Activated CD8-positive, alpha-beta memory T cell treated with anti-CD3 and anti-CD28 coated beads for 1 hour (primary cell): ENCODE measurements at places on chromosomes 7 and 10.

GRCh38 chr7:134113655-134114054 is 13.5 kb upstream of the LRGUK start:
- no peak for DNase-seq

DNA sequence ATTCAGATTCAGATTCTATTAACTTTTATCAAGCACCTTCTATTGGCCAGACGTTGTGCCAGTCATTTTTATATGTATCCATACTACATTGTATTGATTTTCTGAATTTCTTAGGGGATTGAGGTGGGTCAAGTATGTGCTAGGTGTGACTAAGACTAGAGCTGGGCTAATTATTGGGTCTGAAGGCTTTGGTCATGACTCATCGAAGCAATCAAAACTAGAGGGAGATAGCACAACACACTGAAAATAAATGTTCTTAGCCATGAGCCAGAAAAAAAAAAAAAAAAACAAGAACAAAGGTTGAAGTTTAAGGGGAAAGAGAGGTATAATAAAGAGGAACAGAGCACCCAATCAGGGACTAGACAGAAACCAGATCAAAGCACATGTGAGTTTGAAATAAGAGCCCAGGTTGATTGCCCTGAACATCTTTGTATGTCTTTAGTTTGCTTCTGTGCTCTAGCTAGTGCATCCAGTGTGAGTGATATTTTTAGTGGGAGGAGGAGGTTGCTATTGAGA is 171.6 kb upstream of the FOXP2 start:
- DNase-seq = no peak

DNA sequence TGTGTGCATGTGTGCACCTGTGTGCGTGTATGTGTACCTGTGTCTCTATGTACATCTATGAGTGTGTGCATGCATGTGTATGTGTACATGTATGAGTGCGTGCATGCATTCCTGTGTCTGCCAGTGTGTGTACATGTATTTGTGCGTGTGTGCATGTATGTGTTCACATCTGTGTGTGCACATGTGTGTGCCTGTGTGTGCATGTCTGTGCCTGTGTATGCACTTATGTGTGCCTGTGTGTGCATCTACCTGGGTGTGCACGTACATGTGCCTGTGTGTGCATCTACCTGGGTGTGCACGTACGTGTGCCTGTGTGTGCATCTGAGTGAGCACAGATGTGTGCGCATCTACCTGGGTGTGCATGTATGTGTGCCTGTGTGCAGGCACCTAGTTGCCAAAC is 102.2 kb upstream of the DIP2C start:
- DNase-seq = no peak

GRCh38 chr10:5534880-5535856 is 10.4 kb downstream of the CALML3 start:
- no peak for DNase-seq

- no peak for DNase-seq
Observed at GRCh38 chr10:28719789-28720436, 42.6 kb downstream of the BAMBI start.

DNA sequence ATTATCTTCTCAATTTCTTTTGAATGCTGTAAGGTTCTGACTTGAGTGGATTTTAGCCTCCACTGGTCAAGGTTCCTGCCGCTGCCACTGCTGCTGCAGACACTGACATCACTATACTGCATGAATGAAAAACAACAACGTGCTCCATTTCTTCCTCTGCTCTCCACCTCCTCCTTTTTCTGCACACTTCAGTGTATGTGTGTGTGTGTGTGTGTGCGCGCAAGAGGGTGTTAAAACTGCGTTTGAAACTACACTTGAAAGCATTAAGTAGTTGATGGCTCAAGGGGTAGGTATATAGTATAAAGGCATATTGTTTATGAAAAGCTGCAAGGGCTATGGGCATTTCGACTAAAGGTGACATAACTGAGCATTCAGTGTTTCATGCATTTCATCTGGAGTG is 3.5 kb downstream of the GLCCI1 start:
- no peak for DNase-seq

DNA sequence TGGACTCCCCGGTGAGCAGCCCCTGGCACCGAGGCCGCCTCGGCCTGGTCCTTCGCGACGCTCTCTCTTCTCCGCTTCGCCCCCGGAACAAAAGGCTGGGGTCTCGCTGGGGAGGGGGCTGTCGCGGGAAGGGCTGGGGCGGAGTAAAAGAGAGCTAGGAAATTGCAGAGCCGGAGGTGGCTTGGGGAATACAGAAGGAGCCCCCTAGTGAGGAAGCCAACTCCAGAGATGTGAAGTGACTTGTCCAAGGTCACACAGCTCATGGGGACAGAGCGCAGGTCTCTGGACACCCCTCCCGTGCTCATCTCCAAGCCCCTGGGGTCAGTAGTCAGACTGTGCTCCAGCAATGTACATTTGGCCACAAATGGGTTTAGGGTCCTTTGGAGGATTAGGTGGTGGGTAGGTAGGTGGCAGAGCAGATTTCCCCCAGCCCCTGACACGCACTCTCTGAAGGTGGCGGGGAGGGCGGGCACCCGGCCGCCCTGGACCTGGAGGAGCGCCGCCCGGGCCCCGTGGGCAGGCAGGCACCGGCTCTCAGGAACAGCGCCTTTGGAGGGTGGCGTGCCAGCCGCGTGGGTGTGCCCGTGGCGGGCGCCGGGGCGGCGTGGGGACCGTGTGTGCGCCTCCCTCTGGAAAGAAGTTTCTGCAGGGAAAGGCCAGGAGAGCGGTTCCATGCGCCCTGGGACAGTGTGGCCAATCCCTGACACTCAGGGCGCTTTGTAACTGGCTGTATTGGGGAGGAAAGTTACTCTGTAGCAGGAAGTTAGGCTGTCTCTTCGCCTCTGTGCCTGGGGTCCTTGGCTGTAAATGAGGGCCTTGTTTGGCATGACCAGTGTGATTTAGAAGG is 910 bp downstream of the WIPF3 start:
- no peak for DNase-seq

GRCh38 chr7:54663603-54664234 is 95.3 kb downstream of the SEC61G start:
- no peak for DNase-seq

- no peak for DNase-seq
Observed at GRCh38 chr10:37937864-37938263, 38.6 kb downstream of the ZNF25 start.

GRCh38 chr7:767941-768731 is 41.1 kb upstream of the PRKAR1B start:
- no peak for DNase-seq

GRCh38 chr10:52801947-52802346 is 29.4 kb upstream of the MBL2 start:
- DNase-seq = no peak

DNA sequence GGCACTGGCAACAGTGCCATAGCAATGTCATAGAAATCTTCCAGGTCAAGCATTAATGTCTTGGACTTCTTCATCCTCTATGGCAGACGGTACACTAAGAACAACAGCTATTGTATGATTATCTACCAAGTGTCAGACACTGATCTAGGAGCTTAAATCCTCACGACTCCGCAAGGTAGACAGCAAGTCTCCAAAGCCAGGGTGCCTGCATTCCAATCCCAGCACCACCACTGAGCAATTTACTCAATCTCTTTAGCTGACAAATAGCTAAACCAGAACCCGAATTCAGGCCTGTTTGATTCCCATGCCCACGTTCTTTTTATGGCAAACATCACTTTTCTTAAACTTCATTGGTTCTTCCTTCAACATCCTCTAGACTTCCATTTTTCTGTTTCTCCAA is 31.8 kb downstream of the DNMBP start:
- DNase-seq = no peak

GRCh38 chr10:58820861-58821751 is 308.4 kb downstream of the BICC1 start:
- DNase-seq = no peak

DNA sequence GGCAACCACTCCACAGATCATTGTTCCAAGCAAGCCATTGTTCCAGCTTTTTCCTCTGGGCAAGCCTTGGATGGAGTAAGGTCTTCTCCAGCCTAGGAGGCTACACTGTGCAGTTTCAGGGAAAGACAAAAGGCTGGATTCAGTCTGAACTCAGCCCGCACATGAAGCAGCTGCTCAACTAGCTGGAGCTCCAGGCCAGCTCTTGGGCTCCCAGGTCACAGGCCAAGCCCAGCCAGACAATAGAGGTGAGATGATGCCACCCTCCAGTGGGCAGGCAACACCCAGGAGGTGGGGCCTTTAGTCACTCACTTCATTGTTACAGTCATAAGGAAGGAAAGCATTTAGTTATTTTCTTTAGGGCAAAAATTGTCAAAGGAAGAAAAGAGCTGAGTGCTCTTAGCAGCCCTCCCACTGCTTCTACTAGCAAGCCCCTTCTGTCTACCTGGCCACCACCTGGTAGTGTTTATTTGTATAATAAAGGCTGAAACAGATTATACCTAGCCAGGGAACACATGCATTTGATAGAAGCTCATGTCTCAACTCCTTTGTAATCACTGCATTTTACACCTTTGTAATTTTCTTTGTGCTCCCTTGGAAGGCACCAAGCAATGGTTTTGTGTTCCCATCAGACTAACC is 253.4 kb downstream of the WDR11 start:
- no peak for DNase-seq

- DNase-seq = no peak
Observed at GRCh38 chr7:286266-286665, 3.7 kb upstream of the FOXL3 start.

DNA sequence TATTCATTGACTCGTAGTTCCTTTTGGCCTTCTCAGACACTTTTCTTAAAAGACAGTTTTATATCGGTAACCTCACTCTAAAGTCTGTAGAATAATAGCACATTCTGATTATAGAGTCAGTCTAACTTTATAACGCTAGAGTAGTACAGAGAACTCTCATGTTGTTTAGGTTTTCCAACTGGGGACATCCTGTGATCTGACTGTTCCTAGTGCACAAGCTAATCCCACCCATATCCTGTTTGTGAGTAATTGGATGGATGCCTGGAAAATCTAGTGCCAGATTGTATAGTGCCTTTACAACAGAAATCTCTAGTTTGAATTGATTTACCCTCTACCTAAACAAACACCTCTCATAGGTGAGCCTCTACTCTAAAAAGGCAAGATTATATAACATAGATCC is 107.4 kb downstream of the ZEB1 start:
- DNase-seq = no peak

DNA sequence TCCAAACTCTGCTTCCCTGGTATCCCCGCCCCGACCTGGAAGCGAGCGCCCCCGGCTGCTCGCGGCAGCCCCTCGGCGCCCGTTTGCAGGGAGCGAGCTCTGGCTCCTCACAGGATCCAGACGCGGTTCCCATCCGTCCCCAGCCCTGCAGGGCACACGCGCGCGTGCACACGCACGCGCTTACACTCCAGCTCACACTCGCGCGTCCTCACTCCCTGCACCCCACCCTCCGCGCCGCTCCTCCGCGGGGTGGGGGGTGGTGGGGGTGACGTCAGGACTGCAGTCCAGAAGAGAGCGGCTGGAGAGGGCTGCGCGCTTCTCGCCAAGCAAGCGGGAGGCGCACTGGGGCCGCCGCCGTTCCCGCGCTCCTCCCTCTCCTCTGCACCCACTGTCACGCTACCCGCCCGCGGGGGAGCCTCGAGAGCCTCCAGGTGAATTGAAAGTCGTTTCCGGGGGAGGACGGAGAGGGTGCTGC is 255.6 kb downstream of the OTUD1 start:
- DNase-seq = no peak

DNA sequence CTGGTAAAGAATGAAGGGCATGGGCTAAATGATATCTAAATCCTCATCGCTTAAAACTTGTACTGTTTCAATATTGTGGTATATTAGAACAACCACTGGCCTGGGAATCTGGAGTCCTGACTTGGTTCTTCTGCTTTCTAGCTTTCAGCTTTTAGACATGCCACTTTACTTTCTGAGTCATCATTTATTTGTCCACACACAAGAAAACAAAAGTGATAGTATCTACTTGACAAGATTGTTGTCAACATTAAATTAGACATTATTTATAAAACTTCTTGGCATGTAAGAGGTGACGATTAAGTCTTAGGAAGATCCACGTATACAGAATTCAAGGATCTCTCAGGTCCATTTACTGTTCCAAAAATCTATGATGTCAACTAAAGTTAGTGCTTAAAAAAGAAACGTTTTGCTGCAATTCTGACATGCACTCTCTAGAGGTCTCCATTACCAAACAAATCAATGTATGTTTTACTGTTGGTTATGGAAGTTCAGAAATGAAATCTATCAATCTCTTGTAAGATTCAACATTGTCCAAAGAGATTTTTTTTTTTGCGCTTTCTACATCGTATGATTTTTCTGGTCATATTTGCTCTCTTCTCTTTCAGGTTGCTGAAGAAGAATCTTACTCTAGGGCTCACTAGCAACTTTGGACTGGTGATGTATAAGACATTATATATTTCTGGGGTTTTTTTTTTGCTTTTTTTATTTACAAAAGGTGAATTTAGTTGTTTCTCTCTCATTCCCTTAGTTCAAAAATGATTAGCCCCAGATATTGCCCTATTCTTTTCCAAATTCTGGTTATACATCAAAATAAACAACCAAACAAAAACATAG is 53.6 kb upstream of the DYNC1I1 start:
- no peak for DNase-seq

GRCh38 chr10:123642697-123643096 is 23.5 kb upstream of the GPR26 start:
- no peak for DNase-seq

DNA sequence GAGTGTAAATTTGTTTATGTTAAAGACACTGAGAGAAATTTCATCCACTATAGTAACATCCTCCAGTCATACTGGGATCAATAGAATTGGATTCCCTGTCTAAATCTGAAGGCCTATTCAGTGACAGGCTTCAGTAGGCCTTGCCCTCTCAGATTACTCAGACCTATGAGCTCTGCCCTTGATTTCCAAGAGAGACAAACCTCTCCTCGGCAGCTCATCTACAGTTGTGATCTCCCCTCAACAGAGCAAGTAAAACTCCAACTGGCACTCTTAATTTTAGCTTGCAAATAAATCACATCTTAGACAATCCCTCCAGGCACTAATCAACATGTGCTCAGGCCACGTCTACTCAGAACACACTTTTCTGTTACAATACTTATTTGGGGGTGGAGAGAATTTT is 1191.4 kb upstream of the PHF14 start:
- no peak for DNase-seq

DNA sequence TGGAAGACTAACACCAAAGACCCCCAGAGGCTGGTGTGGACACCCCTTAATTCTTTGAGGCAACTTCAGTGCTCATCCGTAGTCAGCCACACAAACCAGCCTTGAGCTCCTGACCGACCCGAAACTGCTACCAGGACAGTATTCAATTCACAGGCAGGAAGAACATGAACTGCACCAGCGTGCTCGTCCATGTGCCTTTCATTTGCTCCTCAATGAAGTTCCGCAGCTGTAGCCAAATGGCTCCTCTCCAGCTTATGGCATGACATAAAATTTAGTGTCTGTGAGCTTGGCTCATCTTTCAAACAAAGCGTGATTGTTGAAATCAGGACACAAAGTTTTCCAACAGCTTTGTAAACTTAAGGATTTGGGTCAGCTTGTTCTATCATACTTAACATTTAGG is 144.1 kb upstream of the FAM171A1 start:
- DNase-seq = no peak

DNA sequence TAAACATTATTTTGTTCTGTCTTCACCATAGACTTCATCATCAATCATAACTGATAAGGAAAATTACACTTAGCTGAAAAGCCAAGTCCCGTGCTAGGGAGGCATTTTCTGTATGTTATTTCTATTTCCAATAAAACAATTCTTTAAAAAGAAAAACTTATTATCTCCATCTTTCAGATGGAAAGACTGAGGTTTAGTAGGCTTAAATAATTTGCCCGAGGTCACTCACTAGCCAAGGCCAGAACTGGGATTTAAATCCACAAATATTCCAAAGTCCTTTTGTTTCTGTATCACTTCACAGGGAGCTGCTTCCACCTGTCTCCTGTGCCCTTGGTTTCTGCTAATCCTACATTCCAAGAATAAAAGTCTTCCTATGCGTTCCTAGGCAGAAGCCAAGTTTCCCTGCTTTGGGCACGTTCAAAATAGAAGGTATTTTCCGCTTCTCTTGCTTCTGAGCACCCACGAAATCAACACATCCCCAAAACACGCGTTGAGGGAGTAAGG is 732 bp downstream of the CPVL start:
- no peak for DNase-seq
